Esophagus mucosa (tissue), 1 donor: ENCODE measurements at places on chromosomes 12 and 14.

DNA sequence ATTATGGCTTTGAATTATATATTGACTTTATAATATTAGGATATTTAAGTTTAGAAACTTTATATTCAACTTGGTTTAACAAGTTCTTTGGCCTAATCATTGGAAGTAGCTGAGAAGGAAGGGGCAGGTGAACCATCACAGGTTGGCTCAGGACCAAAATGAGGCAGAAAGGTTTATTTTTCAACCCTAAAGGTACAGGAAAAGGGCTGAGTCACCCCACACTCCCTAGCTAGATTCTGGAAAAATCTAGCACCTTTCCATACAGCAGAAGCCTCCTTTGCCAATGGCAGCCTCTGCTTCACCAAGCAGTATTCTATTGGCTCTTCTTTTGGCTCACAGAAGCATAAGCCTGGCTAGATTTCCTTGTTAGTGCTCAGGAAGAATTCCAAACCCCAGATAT, 19.3 kb upstream of the MED6 start:
- ATAC-seq = no peak

DNA sequence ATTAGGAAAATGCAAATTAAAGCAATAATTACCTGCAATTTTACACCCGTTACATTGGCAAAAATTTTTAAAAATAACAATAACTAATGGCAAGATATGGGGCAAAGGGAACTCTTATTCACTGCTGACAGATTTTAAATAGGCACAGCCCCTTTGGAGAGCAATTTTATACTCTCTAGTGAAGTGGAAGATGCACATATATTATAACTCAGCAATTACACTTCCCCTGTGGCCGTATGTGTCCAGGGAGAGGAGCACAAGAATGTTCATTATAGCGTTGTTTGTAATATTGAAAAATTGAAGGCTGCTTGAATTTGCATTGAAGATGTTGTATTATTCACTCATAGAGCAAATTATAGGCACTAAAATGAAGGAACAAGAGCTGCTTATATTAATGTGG, 488.3 kb upstream of the ATXN7L3B start:
- no peak for ATAC-seq

DNA sequence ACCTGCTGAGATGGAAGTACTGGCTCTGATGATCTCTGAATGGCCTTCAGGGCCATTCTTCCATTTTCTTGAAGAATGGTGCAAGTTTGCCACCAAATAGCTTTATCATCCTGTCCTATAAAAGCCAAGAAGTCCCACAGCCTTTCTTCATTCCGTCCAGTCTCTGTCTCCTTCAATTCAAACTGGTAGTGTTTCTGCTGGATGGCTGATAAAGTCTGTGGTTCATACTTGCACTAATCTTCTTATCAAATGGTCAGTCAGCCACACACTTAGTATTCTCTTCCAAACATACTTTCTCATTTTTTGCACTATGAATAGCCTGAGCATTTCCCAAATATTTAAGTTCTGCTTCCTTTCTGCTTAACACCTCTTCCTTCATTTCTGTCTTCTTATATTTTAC, 39.4 kb upstream of the BEGAIN start:
- ATAC-seq = no peak

- no peak for ATAC-seq
Observed at GRCh38 chr14:93857500-93858283, 69.4 kb upstream of the PRIMA1 start.

DNA sequence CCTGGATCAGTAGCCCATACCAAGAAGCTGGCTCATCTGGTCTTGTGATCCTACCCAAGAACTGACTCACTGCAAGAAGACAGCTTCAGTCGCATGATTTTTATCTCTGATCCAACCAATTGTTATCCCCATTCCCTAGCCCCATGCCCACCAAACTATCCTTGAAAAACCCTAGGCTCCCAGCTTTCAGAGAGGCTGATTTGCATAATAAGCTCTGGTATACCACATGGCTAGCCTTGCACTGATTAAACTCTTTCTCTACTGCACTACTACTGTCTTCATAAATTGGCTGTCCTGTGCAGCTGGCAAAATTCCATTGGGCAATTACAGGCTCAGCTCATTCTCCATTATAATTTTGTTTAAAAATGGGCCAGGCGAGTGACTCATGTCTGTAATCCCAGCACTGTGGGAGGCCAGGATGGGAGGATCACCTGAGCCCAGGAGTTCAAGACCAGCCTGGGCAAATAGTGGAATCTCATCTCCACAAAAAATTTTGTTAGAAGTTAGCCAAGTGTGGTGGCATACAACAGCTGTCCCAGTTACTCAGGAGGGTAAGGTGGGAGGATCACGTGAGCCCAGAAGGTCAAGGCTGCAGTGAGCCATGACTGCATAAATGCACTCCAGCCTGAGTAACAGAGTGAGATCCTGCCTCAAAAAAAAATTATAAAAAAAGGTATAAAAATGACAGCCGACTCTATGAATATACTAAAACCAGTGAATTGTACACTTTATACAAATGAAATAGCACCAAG, 76.7 kb upstream of the EIF5 start:
- peak; percentile 40 for ATAC-seq

- peak; percentile 84 for ATAC-seq
Observed at GRCh38 chr14:64998455-64998931, 11.8 kb downstream of the FNTB start.

- no peak for ATAC-seq
Observed at GRCh38 chr12:72275526-72275925, 3.4 kb downstream of the TRHDE start.

DNA sequence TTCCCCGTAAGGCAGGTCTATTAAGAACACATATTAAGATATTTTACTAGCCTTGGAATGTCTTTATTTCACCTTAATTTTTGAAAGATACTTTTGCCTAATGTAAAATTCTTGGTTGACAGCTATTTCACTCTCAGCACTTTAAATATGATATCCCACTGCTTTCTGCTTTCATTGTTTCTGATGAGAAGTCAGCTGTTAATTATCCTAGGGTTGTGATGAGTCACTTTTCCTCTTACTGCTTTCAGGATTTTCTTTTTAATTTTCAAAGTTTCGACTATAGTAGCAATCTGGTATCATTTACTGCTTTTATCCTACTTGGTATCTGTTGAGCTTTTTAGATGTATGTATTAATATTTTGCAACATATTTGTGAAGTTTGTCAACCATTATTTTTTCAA, 578.9 kb upstream of the ATP2B1 start:
- no peak for ATAC-seq

GRCh38 chr12:45327823-45328383, 112.0 kb downstream of the ANO6 start:
- no peak for ATAC-seq

DNA sequence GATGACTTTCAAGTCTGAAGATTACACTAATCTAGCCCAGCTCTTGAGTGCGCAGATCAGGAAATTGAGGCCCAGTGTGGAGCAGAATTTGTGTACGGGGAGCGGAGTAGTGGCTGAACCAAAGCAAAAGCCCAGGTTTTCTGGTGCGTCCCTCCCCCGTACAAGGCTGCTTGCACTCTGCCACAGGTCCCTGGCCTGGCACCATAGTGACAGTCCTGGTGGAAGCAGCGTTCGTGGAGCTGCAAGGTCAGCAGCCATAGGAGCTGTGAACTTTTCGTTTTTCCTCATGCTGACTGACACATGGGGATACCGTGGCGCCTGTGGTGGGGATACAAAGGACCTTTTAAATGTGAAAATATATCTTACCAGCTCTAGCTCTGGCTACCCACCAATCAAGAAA, 1.7 kb downstream of the EVL start:
- ATAC-seq = no peak

GRCh38 chr12:95859344-95859816, 628 bp downstream of the SNRPF start:
- ATAC-seq = no peak

- peak; percentile 40 for ATAC-seq
Observed at GRCh38 chr12:124389138-124389724, 94.3 kb downstream of the RFLNA start.

DNA sequence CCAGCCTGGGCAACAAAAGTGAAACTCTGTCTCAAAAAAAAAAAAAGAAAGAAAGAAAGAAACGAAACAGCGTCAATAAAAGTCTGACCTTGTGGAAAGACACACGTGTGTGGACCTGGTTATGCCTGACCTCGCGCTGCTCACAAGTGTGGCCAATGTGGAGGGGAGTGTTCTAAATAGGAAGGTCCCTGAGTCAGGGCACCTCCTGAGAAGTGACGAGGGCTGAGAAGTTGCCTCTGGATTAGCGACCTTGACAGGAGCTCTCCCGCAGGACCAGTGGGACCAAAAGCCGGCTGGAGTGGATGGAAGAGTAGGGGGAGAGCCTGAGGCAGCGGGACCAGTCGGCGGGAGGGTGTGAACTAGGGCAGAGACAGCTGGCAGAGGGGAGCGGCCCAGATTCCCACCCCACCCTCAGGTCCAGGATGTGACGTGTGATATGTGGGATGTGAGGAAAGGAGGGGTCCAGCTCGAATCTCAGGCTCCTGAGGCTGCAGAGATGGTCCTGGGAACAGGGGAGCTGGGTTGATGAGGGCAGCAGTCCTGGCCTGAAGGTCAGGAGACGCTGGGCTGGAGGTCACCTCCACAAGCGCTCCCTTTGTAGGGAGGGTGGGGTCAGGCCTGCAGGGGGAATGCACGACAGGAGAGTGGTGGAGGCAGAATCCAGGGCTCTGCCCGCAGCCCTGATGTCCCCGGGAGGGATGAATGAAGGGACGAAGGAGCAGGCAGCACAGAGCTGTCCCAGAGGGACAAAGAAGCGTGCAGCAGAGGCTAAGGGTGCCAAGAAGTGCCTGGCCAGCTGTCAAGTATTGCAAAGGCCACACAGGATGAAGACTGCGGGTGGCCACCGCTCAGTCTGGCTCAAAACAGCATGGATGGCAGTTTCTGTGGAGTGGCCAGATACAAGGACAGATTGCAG, 24.8 kb upstream of the GPR68 start:
- ATAC-seq = no peak

- ATAC-seq = peak; percentile 66
Observed at GRCh38 chr12:26373606-26374495, 178.5 kb downstream of the SSPN start.

DNA sequence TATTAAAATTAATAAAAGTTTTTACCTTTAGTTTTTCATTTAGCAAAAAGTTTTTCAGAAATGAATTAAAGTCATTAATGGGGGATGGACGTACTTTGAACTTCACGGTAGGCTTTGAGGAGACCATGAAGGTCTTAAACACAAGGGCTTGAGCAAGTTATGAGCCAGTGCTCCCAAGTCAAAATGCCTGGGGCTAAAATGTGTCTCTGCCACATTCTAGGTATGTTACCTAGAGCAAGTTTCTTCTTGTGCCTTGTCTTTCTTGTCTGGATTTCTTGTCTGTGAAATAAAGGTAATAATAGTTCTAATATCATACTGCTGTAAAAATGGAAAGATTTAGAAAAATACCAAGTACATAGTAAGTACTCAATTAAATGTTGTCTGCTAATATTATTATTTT, 132.7 kb upstream of the USP15 start:
- no peak for ATAC-seq

DNA sequence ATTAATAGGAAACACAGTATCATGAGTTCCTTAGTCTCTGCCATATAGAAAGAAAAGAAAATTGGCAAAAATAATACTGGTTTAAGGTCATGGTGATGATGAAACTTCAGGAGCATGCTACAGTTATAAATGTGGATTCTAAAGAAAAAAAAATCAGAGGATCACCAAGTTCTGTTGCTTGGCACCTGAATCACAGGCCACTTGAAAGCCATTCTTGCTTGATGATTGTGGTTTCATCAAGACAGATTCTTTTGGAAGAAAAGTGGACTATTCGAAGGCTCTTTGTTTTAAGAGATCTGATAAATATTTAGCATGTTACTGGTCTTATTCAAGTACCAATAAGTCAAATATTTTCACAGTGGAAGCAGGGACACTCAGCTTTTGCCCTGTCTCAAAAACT, 148.9 kb downstream of the SAMD4A start:
- ATAC-seq = no peak

- peak; percentile 75 for ATAC-seq
Observed at GRCh38 chr12:39553476-39553875, 66.1 kb downstream of the ABCD2 start.

- ATAC-seq = no peak
Observed at GRCh38 chr12:110426406-110426805, 22.9 kb upstream of the ANAPC7 start.

DNA sequence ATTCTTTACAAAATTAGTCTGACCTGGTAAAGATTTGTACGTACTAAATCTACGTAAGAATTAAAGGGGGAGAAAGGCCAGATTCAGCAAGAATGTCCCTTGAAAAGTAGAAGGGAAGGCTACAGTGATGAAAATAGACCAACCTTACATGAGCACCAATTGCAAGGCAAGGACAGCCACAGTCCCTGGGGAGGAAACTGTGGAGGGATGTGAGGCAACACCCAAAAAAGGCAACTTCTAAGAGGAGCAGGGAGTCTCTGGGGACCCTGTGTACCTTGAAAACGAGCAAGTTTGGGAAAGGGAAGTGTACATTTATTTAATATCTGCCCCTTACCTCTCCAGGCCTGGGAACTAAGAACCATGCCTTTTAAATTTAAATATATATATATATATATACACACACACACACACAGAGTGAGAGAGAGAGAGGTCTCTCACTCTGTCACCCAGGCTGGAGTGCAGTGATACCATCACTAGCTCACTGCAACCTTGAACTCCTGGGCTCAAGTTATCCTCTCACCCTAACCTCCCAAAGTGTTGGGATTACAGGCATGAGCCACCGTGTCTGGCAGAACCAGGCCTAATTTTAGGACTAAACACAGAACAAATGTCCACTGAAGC, 56.4 kb downstream of the TMCC3 start:
- ATAC-seq = no peak

DNA sequence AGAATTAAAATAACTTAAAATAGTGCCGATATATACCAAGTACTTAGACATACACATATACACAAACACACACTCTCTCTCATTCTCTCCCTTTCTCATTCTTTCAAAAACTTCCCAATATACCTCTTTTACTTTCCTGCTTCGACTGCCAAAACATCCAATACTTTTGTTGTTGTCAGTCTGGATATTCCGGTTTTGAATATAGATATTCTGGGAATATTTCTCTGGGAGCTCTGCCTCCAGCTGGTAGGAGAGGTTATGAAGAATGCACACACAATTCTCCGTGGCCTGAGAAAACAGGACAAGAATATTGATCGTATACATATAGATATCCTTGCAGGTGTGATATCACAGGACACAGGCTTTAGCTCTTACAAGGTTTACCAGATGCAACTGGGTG, 66.6 kb upstream of the YARS2 start:
- no peak for ATAC-seq

GRCh38 chr12:89516633-89517032, 8.0 kb downstream of the GALNT4 start:
- ATAC-seq = no peak

- peak; percentile 85 for ATAC-seq
Observed at GRCh38 chr12:13179211-13180074, 17.1 kb upstream of the EMP1 start.

DNA sequence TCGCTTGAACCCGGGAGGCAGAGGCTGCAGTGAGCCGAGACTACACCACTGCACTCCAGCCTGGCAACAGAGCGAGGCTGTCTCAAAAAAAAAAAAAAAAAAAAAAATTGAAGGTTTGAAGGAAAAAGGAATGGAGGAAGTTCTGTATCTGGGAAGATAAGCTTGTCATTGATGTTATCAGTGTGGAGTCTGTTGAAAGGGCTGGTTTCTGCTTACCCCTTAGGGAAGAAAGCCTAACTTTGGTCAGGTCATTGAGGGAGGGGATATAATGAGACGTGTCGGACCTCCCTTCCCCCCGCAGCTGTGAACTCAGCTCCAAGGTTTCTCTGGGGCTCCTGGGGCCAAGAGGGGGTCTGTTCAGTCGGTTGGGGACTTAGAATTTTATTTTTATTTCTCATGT, 16.4 kb downstream of the DAO start:
- ATAC-seq = no peak
